ENCODE measurements at places on chromosomes 16 and 17.

GRCh38 chr16:77414752-77415231 is 20.0 kb downstream of the ADAMTS18 start:
- no peak for DNase-seq

DNA sequence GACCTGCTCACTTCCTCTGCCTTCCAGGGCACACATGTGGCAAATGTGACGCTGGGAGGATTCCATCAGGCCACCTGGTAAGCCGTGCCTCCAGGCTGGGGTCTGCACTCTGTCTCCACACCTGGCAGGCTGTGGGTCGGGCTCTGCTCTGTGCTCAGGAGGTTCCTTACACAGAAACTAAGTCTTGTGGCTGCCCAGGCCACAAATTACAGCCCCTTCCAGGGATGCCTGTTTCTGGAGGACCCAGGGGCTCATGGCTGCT is 58.2 kb downstream of the RMI2 start:
- no peak for DNase-seq

- DNase-seq = no peak
Measured at GRCh38 chr17:47693731-47694580, at the start of gene TBKBP1. TBKBP1 (plus strand) TSS chr17:47694161; CDS start chr17:47696113, 1,952 bp downstream.

GRCh38 chr16:25575363-25575762 is 116.4 kb upstream of the HS3ST4 start:
- no peak for DNase-seq

GRCh38 chr17:35052241-35052610 is 11.3 kb downstream of the RFFL start:
- no peak for DNase-seq

GRCh38 chr17:22461460-22462145 is 769.3 kb downstream of the KCNJ18 start:
- no peak for DNase-seq

- DNase-seq = no peak
Measured at GRCh38 chr16:17037499-17037898, 433.3 kb downstream of the XYLT1 start.

GRCh38 chr16:62596125-62596524 is 559.9 kb upstream of the CDH8 start:
- no peak for DNase-seq

DNA sequence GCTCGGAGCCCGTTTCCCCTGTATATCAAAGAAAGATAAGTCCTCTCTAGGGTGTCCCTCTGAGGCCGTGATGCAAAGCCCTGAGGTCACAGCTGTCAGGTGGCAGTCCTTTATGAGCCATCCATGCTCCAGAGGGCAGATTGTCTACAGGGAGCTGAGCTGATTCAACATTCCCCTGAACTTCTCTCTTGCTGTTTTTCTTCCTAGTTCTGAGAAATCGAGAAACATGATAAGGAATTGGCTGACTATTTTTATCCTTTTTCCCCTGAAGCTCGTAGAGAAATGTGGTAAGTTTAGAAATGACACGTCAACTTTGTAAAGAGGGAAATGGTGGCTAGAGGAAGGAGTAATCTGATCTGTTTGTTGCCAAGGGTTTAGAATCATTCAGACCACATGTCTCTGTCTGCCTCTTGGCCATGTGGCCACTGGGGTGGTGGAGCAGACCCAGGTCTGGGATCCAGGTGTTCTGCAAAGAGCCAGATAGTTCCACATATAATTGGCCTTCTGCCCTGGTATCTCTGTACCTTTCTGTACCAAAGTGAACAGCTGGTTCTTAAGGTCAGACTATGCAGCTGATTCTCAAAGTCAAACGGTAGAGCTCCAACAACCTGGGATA is 3.5 kb downstream of the CTNS start:
- DNase-seq = no peak

GRCh38 chr17:76556765-76557367 is 17.0 kb downstream of the PRCD start:
- DNase-seq = no peak

DNA sequence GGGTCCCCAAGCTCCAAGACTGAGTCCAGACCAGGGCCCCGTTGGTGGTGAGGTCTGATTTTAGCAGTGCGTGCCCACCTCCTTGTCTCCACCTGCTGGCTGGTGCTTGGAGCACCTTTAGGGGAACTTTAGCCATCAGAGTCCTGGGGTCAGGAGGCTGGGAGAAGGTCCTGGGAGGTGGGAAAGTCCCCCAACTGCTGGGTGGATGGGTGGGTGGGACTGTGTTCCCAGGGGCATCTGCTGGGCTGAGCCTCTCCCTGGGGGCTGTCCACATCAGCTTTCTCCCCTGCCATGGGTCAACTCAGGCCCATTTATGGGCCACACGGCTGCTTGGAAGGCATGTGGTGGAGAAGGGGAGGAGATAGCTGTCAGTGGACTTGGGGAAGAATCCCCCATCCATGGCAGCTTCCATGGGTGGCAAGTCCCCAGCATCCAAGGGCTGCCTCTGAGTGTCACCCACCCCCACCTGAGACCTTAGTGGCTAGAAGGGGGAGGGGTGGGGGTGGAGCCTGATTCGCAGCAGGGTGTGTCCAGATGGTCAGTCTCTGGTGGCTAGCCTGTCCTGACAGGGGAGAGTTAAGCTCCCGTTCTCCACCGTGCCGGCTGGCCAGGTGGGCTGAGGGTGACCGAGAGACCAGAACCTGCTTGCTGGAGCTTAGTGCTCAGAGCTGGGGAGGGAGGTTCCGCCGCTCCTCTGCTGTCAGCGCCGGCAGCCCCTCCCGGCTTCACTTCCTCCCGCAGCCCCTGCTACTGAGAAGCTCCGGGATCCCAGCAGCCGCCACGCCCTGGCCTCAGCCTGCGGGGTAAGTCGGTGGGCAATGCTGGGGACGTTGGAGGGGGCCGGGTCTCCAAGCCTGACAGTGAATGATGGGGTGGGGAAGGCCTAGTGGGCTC is at the start of gene TRPV2:
Gene TRPV2 (plus strand): TSS at position 541 of the 894 bp plus-strand sequence. CDS start 2,098 bp downstream, outside the sequence.
- peak; percentile 19 for DNase-seq

DNA sequence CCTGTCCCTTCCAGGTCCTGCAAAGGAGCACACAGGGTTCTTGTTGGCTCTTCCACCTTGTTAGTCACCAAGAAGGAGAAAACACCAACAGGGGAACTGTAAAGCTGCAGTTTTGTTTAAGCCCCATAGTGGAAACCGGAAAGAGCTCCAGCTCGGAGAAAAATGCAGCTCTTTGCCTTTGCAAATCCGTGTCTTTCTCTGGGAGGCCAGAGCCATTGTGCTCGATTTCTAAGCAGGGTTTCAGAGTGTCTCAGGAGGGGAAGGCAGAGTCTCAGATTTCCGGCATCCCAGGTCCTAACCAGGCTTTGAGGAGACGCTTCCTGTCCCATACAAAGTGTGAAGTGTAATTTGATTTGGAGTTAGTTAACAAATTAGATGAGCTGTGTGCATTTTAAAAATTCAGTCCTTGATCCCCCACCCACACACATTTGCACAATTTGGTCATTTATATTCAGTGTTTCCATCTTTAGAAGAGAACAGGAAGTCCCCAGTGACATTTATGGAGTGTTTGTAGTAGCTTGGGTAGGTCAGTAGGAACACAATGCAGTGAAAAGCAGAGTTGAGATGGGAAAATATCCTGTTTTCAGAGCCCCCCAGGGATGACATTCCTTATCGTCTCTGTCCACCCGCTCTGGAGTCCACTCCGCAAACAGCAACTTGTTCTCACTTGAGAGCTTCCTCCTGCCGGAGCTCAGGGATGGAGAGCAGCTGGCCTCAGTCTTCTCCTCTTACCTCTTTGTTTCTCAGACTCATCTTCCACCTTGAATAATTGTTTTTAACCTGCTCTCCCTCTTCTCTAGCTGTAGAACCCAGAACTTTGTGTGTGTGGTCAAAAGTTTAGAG is 331.9 kb downstream of the SEC14L1 start:
- DNase-seq = no peak

DNA sequence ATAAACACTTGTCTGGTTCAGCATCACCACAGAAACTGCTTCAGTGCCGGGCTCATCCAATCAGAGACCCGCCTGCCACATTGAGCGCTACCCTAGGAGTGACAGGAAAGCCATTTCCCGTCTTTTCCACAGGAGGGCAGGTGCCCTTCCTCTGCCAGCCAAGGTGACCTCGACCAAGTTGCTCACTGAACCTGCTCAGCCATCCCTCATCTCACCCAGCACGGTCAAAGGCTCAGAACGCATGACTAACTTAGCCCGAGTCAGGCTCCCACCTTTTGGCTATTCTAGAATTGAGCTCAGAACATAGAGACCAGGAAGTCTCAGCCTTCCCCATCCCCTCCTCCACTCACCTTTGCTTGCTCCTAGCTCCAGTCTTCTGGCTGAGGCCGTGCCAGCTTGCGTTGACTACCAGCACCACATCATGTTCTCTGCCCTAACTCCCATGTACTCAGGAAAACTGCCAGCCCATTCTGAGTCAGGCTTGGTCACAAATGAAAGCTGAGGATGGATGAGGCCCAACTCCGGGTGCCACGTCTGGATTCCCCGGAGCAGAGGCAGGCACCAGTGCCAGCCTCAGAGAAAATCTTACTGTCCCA is 15.6 kb downstream of the MRPS23 start:
- no peak for DNase-seq

- DNase-seq = peak; percentile 57
Measured at GRCh38 chr17:44779211-44780025, 20.6 kb downstream of the ADAM11 start.

- no peak for DNase-seq
Measured at GRCh38 chr17:76078860-76079534, at the start of gene ZACN. ZACN (plus strand) TSS chr17:76079182; CDS start chr17:76079265, 83 bp downstream.

- no peak for DNase-seq
Measured at GRCh38 chr17:17675925-17676534, 5.2 kb upstream of the RAI1 start.

DNA sequence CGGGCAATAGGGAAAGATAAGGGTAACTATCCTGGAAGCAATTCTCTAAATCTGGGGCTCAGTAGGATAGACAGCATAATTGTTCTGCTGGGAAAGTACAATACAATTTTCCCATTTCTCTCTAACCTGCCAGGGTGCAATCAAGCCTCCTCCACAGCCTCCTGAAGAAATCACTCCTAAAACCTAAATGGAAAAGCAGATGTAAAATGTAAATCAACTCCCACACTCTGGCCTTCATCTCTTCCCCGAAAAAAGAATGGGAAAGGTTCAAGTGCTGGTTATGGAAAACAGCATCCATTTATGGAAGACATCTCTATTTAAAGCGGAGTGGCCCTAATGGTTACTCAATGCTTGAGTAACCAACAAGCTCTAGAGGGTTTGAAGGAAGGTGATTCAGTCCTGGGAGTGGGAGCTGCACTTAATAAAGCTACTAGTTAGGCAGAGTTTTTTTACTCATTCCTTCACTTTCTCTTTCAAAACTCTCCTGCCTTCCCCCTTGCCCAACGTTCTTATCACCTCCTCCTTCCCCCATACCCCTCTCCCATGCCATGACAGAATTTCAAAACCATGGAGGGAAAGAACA is 5.1 kb downstream of the MMD start:
- DNase-seq = no peak

DNA sequence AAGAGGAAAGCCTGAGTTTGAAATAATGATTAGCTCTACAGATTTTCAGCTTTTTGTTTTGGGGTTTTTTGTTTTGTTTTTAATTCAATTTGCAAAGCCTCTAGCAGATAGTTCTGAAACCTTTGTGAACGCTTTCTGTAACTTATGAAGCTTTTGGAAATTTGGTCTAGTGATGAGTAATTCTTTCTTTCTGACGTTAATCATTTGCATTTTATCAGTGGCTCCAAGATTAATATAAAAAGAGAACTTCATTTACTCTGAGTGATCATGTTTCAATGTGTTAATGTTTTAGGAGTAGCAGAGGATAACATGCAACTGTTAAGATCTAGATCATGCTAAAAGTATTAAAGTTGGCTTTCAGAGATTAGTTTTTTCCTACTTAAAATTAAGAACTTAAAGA is 160.3 kb upstream of the TBX2 start:
- no peak for DNase-seq

DNA sequence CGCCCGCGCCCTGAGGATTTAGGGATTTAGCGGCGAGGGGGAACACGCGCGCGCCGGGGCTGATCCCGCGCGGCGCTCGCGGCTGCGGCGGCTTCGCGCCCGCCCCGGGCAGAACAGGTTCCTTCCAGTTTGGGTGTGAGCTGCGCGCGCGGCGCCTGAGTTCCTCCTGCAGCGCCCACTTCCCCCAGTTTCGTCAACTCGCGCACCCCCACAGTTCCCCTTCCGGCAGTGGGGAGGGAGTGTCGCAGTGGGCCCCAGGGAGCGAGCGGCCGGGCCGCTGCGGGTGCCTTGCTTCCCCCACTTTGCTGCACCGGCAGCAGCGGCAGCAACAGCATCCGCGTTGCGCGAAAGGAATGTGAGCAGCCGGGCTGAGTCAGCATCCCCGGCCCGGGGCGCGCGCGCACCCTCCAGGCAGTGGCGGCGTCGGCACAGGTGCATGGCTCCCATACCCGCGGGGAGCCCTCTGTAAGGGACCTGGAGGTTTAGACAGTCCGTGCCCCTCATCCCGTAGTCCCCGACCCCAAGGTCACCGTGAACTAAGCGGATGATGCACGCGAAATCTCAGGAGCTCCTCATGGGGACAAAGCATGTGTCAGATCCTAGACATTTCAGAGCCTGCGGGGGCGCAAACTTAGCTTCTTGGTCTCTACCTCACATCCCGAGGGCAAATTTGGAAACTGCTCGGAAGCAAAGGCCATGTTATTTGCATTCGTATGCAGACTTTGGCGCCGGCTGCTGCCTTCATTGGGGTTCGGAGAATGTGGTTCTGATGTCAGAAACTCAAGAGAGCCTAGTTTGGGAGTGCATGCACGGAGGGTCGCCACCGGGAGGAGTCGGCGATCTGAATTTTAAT is 767 bp downstream of the ARSG start:
- DNase-seq = peak; percentile 87

GRCh38 chr17:69480245-69480644 is 65.7 kb downstream of the MAP2K6 start:
- DNase-seq = no peak

- DNase-seq = no peak
Measured at GRCh38 chr16:80460988-80461387, 79.8 kb upstream of the DYNLRB2 start.

- no peak for DNase-seq
Measured at GRCh38 chr16:25403852-25404251, 146.2 kb upstream of the ZKSCAN2 start.

DNA sequence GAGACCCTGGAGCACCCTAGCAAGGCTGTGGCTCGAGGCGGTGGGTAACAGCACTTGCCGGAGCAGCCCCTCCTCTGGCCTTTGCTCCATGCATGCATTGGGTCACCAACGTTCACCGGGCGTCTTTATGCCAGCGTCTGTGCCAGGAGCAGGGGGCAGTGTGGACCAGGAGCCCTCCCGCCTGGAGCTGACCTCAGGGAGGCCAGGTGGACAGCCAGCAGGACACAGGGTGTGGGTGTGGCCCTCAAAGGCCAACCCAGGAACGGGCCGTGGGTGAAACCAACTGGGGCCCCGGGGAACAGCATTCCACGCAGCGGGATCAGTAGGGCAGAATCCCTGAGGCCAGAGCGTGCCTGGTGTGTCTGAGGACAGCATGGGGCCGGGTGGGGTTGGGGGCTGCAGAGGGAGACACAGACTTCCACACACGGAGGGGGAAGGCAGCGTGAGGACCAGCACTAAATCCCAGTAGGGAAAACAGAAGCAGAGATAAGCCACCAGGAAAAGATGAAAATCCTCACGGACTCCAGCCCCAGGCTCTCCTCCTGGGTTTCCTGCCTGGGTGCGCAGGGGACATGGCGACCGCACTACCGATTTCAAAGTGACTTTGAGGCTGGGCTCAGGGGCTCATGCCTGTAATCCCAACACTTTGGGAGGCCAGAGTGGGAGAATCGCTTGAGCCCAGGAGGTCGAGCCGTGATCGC is 2.9 kb upstream of the CD7 start:
- no peak for DNase-seq

- no peak for DNase-seq
Measured at GRCh38 chr17:13518261-13519000, 83.3 kb downstream of the HS3ST3A1 start.

Data from activated naive CD4-positive, alpha-beta T cell (primary cell).